ENCODE measurements at places on chromosomes 4 and X.

GRCh38 chr4:25486171-25486570 lies 109.1 kb downstream of the ANAPC4 start:
- DNase-seq, result peak; percentile 12

DNA sequence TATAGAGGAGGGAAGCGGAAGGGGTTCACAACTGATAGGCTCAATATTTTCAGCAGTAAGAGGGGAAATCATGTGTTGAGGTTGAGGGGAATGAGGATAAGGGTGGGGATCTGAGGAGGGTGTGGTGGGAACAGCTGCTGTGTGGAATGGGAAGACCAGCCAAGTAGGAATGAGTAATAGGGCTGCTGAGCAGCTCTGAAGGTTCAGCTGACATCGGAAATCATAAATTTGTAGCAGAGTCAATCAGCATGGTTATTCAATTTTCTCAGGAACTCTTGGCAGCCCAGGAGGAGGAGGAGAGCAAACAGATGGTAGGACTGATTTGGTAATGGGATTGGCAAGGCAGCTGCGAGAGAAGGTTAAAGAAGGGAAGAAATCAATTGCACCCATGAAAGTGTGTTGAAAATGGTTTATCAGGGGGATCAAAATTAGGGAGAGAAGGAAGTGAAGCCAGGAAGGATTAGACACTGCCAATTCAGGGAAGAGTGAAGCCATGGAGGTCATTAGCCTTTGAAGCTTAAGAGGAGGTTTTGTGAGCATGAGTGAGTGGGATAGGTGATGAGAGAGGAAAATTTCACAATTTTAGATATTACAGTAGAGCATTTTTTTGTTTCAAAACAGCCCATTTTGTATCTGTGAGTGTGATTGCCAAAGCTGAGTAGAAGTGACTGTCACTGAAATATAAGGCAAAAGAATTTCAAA lies 82.6 kb downstream of the PCDH7 start:
- DNase-seq, result no peak

DNA sequence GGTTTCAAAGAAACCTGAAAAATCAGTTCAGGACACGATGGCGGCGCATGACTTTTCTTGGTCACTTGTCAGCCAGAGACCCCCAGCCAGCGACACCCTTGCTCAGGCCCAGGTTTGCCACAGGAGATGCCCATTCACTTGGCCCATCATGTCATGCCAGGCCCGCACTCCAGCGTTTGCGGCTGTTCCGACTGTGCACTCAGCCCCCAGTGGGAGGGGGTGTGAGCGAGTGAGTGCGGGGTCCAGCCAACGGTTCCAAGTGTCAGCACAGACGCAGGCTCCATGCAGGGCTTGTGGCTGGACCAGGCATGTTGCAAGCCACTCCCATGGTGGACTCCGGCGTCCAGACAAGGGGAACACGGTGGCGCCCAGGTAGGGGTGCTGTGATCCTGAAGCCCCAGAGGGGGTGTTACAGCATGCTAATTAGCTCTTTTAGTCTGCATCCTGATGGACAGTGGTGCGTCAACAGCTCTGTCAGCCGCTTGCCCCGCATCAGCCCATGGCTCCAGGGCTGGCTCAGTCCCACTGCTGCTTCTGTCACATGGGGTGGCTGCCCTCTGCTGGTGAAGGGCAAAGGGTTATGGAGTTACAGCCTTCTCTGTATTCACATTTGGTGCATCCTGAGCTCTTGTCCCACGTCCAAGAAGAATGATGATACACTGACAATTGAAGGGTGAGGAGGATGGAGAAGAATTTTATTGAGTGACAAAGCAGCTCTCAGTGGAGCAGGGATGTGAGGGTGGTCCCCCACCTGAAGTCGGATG lies 3.7 kb upstream of the MAEA start:
- DNase-seq, result no peak

DNA sequence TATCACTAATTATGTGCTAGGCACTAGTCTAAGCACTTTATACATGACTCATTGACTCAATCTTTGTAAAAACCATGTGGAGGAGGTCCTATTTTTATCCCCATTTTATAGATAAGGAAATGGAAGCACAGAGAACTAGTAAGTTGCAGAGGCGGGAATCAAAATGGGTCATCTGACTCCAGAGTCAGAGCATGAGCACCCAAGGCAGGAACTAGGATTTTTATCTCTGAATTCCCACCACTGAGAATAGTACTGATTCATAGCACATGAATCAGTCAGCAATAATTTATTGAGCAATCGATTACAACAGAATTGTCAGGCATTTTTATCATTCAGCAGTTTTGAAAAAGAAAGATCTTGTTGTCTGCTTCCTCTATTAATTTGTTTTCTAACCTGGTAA lies 19.3 kb downstream of the SCARB2 start:
- DNase-seq, result no peak

DNA sequence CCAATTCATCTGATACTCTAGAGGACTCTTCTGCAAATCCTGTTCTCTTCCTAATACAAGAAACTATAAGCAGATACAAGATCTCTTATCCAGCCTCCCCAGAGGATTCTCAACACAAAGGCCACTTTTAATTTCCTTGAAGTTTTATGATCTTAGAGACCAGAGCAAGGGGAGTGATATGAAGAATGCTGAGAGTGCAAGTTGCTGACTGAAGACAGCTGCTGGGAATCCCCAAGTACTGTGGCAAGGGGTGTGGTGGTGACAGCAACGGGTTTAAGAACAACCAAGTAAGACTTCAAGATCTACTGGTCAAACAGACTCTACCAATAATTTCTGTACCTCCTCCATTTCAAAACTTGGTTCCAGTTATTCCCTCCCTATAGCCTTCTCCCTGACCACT lies 7.0 kb downstream of the AMMECR1 start:
- DNase-seq, result no peak

- DNase-seq, result no peak
Observed at GRCh38 chrX:30793075-30793766, 95.8 kb downstream of the TAB3 start.

GRCh38 chrX:132848296-132848970 lies 110.0 kb downstream of the HS6ST2 start:
- no peak for DNase-seq

DNA sequence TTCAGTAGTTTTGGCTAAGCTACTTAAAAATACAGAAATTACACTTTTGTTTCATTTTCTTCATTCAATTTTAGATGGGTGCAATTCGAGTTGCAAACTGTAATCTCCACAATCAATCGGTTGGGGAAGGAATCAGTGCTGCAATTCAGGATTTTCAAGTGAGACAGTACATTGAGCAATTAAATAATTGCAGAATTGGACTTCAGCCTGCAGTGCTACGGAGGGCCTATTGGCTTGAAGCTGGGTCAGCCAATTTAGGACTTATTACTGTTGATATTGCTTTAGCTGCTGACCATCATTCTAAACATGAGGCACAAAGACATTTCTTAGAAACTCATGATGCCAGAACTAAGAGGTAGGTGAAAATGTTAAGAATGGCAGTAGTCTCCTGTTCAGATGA lies 77.7 kb downstream of the BLTP1 start:
- DNase-seq, result no peak

- no peak for DNase-seq
Observed at GRCh38 chrX:109704563-109704962, 28.5 kb downstream of the ACSL4 start.

GRCh38 chr4:111449657-111450056 lies 695.6 kb upstream of the FAM241A start:
- no peak for DNase-seq

GRCh38 chrX:34893741-34894140 lies 48.9 kb upstream of the FAM47B start:
- no peak for DNase-seq

GRCh38 chr4:65656008-65656407 lies 14.3 kb downstream of the EPHA5 start:
- DNase-seq, result no peak

DNA sequence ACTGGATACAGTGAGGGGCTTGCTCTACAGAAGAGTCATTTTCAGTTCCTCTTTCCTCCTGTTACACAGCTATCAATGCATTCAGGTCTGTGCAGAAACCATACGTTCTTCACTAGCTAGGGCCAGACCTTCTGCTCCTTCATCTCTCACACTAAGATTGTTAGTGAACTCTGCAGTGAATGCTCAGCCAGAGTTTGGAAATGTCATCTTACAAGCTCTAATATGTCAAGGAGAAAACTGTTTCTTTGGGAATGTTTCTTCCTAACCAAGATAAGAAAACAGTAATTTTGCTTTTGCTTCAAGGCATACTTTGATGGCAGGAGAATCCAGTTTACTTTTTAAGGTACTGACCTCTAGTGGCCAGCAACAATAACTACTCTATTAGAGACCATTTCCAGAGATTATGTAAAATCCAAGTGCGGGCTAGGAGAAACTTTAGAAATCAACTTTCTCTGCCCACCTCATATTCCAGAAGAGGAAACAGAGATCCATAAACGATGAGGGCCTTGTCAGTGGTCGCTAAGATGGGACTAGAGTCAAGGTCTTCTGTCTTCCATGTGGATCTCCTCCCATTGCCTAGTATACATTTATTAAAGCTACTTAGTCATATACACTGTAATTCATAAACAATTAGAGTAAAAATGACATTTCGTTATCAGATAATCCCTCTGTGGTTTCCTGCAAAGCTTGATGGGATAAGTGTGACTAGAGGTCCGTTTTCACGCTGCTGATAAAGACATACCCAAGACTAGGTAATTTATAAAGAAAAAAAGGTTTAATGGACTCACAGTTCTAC lies 12.1 kb upstream of the CC2D2A start:
- DNase-seq, result no peak

GRCh38 chr4:1472148-1472797 lies 66.0 kb upstream of the NKX1-1 start:
- no peak for DNase-seq
